ENCODE measurements at places on chromosomes 1 and 21.

GRCh38 chr1:34263406-34263805, 86.7 kb downstream of the C1orf94 start:
- DNase-seq, result no peak

- DNase-seq, result no peak
Observed at GRCh38 chr1:66217021-66217420, 316.9 kb upstream of the SGIP1 start.

- DNase-seq, result no peak
Observed at GRCh38 chr21:45494851-45495680, 47.2 kb downstream of the SLC19A1 start.

GRCh38 chr1:119226913-119227312, 86.5 kb upstream of the WARS2 start:
- no peak for DNase-seq

DNA sequence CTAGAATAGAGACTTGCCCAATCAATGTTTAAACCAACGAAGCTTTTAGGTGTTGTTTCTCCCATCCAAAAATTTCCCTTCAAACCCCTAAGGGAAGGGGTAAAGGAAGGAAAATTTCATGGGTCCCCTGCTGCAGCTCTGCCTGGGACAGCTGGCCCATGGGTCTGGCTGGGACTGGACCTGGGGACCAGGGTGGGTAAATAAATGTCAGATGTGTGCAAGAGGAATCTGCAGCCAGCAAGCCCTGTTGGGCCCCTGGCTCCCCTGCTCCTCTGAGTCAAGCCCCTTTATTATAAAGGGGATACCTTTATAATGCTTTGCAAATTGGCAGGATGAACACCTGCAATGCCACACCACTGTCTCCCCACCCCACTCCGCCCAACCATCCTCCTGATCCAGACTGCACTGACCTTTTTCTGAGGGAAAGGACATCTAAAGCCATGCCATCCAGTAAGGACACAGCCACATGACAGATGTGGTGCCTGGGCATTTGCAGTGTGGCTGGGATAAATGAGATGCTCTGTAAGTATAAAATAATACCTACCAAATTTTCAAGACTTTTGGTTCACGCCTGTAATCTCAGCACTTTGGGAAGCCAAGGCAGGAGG, 1.9 kb upstream of the TMEM125 start:
- DNase-seq, result no peak

DNA sequence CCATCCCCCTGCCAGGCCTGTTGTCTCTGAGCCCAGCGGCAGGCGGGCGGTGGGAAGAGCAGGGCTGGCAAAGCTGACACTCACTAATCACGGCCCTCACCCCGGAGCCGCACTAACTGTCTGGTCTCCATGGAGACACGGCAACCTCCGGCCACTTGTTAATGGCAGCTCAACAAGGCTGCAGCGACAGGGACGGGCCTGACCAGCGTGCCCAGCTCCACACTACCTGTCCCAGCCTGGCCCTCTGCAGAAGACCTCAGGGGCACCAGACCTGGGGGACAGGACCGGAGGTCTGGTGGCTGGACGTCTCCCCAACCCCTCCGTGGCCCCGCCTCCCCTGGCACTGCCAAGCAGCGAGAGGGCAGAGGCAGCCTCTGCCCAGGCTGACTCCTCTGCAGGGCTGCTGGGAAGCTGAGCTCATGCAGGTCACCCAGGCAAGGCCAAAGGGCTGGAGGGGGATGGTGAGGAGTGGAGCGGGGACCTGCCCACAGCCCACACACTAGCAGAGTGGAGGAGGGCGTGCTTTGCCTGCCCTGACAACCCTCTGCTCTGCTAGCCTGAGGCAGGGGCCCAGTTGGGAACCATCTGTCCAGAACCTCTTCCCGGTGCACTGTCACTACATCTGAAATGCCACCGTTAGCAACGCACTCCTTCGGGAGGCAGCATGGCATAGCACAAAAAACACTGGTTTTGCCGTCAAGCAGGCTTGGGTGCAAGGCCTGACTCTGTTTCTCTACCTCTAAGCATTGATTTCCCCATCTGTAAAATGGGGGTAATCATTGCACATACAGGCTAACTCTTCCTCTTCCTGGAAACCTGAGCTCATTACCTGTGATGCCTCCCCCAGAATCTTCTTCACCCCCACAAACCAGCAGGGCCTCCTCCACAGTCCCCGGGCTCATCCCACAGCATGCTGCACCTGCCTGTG, 29.6 kb upstream of the WASF2 start:
- DNase-seq, result no peak

DNA sequence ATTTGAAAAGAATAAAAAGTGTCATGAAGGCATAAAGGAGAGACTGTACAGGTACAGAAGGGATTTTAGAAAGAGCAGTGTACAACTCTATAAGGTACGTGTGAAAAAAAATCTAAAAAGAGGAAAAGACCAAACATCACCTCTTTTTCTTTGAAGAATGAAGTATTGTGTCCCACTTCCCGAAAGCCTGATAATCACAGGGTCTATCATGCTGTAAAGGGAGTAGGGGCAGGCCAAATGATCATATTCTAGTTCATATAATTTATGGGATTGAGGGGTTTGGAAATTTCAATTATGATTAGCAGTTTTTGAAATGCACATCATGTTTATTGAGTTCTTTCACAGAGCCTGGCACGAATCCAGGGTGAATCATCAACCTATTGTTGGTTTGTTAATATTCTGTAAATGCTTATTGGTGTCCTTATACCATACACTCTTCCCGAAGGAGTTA, 910 bp upstream of the RERE start:
- DNase-seq, result no peak

- no peak for DNase-seq
Observed at GRCh38 chr1:6251681-6252373, 7.8 kb downstream of the HES3 start.

DNA sequence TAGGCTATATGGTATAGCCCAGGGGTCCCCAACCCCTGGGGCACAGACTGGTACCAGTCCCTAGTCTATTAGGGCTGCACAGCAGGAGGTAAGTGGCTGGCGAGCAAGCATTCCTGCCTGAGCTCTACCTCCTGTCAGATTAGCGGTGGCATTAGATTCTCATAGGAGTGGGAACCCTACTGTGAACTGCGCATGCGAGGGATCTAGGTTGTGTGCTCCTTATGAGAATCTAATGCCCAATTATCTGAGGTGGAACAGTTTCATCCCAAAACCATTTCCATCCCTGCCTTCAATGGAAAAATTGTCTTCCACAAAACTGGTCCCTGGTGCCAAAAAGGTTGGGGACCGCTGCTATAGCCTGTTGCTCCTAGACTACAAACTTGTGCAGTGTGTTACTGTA, 22.8 kb upstream of the ZBTB8A start:
- no peak for DNase-seq

DNA sequence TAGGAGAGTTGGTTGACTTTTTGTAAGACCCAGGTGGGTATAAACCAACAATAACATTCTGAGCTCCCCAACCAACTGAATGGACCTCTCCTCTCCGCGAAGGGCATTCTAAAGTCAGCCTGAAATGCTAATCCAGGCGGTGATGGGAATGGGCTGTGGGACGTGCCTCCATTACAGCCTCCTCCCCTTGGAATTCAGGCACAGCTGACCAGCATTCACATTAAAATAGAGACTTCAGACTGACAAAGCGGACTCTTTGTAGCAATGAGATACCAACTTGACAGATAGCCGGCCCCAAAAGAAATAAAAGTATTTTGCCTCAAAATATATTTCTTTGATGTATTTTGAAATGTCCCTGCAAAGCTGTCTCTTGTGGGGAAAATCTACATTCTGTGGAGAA, 101.7 kb downstream of the KIF26B start:
- DNase-seq, result no peak

DNA sequence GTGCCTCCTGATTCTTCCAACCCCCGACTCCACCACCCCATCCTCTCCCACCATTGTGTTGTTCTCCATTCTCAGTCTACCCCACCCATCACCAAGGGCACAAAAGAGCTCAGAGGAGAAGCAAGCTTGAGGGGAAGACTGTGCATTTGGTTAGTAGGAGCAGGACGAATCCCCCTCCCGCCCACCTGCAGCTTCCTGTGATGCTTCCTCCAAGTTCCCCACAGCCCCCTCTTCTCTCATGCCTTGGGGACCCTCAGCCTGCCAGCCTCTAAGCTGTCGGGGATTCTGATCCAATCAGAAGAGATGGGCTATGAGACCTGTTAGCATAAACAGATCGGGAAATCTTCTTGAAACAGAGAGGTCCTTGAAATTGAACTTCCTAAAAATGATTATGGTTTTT, 22.2 kb upstream of the CAPZB start:
- DNase-seq, result no peak

DNA sequence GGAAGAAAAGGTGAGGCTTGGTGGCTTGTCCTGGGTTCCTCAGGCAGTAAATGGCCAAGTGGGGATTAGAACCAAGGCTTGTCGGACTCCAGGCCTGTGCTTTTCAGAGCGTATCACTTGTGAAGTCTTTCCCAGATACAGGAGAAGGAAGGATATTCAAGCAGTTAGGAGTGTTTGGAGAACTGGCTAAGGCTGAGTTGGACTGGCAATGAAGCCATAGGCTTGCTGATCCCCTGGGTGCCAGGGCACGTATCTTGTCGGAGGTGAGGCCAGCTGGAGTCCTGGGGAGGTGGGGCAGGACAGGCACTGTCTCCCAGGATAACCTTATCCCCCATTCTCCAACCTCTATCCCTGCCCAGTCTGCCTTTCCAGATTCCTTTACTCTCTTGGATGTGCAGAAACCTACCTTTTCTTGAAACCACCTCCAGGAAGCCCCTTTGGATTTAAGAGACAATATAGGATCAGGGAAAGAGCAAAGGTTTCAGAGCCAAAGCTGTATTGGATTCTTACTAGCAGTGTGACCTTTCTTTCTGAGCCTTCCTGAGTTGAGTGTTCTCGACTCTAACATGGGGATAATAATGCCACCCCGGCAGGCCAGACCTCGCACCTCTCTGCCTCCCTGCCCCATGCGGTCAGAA, 18.2 kb downstream of the WNT4 start:
- DNase-seq, result no peak

- DNase-seq, result no peak
Observed at GRCh38 chr1:110872745-110873720, at the start of gene CD53. Gene CD53, plus strand, starts transcription at chr1:110873148. Its CDS starts 18,261 bp downstream, at chr1:110891409.

GRCh38 chr21:26142363-26142762, 28.2 kb downstream of the APP start:
- DNase-seq, result no peak

DNA sequence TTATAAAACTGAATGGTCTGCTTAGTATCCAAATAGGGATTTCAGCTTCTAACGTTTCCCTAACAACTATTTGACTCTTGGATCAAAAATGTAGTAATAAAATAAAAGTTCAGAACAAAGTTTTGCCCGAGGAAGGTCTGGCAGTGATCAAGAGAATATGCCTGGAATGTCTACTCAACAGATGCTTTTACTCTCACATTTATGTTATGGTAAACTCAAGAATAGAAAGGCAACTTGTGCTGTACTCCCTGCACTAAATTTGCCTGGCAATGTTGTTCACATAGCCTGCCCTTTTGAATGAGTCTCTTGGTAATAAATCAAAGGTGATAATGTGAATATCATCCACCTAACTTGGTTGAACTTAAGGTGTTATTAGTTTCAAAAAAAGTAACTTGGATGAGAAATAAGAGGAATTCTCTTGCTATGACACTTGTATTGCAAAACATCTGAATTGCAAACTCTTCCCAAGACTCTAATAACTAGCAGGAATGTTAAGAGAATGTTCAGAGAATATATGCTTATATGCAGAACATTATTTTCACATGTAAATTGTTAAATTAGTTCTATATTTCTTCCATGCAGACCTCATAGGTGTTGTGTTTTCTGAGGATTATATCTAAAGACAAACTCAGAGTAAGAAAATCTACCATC, 215.8 kb downstream of the COL24A1 start:
- DNase-seq, result no peak

- no peak for DNase-seq
Observed at GRCh38 chr1:233587958-233588799, 25.7 kb upstream of the KCNK1 start.

- DNase-seq, result peak; percentile 49
Observed at GRCh38 chr1:25676488-25676887, 59.9 kb downstream of the MAN1C1 start.

DNA sequence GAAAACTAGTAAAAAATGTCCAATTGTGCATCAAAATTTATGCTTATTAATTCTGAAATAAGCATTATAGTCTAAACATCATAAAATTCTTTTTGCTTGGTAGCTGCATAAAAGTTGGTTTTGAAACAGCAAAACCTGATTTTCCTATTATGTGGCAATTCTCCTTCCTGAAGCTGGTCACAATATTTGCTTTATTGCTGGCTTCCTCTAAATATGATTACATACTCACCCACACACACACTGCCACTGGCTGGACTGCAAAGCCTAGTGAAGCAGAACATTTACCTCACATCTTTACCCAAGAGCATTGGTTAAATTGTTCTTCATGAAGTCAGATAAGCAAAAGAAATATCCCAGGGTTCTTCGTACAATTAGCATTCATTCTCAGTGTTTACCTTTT, 103.0 kb downstream of the NR5A2 start:
- no peak for DNase-seq

GRCh38 chr1:15351310-15351709, 58.4 kb upstream of the EFHD2 start:
- no peak for DNase-seq

- no peak for DNase-seq
Observed at GRCh38 chr1:11256299-11256698, 6.1 kb downstream of the MTOR start.

DNA sequence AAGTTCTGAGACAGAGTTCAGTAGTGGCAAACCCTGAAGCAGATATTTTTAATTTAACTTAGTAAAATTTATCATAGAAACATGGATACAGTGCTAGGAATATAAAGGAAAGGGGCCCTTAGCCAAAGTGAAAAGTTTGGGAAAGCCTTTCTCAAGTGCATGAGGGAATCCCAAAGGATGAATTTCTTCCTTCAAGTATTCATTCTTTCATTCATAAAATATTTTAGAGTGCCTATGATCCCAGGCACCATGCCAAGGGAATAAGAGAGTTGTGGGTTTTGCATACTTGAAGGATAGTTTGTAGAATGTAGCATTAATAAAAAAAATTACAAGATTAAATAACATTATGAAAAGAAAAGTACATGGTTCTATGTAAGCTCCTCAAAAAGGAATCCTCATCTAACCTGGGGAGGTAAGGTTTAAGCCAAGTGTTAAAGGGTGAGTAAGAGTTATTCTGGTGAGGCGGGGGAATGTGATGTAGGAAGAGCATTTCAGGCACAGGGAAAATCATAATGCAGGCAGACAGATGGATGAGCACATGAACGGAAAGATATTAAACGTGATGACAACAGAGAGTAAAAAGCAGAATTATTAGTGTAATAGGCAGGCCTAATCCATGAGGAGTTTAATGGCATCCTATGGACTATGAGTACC, 40.4 kb upstream of the NTNG1 start:
- DNase-seq, result no peak

- DNase-seq, result no peak
Observed at GRCh38 chr1:106964495-106964894, 92.0 kb upstream of the PRMT6 start.

- no peak for DNase-seq
Observed at GRCh38 chr1:1442069-1442770, 6.7 kb downstream of the VWA1 start.

- DNase-seq, result no peak
Observed at GRCh38 chr1:34290831-34291230, 114.1 kb downstream of the C1orf94 start.
